ENCODE measurements at places on chromosomes 12 and 14.

GRCh38 chr12:57058454-57058853, 8.5 kb upstream of the MYO1A start:
- DNase-seq, result no peak

DNA sequence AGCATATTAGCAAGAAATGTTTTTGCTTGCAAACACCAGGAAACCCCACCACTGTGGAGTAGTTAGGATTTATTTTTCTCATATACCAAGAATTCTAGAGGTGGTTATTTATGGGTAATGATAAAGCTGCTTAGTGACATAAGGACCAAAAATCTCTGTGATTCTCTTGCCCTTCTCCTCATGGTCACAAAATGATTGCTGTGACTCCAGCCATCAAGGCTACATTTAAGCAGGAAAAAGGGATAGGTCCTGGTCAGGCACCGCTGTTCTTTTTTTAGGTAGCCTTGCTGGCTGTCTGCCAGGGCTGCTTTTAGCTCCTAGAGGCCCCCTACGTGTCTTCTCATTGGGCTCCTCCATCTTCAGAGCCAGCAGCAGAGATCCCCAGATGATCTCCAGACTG, 104.2 kb downstream of the AACS start:
- no peak for DNase-seq

GRCh38 chr12:11758087-11758486, 108.6 kb downstream of the ETV6 start:
- no peak for DNase-seq

DNA sequence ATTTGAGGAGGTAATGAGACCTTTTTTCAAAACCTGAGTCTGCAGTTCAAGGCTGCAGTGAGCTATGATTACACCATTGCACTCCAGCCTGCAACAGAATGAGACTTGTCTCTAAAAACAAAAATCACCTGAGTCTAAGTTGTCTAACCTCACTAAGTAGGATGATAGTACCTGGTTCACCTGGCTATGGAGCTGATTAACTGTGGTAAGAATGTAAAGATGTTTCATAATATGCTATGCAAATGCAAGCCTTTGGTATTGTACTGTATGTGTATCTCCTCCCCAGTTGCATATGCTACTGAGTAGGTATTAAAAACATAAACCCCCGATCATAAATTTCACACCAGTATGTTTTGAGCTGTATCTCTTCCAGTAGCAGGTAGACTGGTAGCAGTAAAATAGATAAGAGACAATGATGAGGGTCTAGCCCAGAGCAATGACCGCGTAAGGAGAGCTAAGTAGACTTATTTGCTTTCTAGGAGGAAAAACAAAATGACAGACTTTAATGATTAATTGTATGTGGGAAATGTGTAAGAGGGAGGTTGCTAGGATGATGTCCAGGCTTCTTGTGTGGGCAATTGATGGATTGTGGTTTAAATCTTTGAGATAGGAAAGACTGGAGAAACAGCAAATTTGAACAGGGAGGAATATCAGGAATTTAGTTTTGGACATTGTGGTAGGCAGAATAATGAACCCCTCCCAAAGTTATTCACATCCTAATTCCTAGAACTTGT, 41.6 kb upstream of the EGLN3 start:
- no peak for DNase-seq

DNA sequence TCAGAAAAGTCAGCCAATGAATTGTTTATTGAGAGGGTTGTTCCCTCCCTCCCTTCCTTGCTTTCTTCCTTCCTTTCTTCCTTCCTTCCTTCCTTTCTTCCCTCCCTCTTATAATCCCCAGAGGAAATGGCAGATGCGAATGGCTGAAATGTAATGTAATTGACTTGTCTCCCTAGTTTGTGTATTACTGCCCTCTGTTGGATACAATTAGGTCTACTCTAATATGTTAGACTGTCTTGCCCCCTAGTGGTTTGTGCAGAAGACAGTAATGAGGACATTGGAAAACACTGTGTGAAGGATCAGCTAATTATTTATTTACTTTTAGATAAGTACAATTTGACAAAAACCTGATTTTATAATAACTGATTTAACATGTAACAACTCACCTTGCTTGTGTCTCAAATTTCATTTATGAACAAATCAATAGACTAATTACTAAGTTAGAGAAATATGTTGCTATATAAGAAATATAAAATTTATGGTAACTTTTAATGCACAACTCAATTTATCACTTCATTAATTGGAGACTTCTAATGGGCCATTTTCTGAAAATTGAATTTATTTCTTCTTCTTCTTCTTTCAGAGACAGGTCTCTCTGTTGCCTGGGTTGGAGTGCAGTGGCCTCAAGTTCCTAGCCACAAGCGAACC, 229.8 kb upstream of the LRIG3 start:
- DNase-seq, result no peak

DNA sequence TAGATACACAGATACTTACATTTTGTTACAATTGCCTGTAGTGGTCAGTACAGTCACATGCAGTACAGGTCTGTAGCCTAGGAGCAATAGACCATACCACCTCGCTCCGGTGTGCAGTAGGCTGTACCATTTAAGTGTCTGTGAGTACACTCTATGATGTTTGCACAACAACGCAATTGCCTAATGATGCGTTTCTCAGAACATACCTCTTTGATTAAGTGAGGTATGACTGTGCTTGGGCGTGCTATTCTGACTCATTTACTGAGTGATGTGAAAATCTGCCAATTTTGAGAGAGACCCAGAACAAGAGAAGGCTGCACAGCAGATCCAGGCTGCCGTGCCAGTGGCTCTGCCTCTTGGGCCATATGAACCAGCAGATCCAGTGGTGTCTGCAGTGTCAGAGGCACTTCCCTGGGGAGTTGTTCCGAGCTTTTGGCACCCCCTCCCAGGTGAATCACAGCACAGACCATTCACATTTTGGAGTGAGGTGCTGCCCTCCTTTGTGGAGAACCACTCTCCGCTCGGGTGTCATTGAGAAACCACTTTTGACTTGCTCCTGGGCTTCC, 20.4 kb downstream of the DLK1 start:
- DNase-seq, result no peak

DNA sequence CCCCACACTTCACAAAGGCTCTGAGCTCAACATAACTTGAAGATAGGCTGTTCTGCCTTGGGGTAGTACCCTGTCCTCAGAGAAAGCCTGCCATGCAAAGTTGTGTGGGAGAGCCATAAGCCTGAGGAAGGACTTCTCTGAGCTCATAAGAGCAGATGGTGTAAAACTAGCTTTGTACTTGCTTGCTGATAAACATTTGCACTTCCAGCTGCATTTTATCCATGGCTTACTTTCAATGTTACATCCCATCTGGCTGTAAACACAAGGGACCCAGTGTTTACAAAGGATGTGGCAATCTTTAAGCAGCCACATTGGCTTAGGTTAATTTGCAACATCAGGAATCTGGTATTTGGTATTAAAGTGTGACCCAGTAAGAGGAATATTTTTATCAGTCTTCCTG, 258.1 kb downstream of the IPO8 start:
- no peak for DNase-seq

- no peak for DNase-seq
Observed at GRCh38 chr12:26317942-26318575, 122.7 kb downstream of the SSPN start.

- DNase-seq, result no peak
Observed at GRCh38 chr12:28535216-28535615, 345.0 kb downstream of the CCDC91 start.
